ENCODE measurements at places on chromosomes 7 and 10.

DNA sequence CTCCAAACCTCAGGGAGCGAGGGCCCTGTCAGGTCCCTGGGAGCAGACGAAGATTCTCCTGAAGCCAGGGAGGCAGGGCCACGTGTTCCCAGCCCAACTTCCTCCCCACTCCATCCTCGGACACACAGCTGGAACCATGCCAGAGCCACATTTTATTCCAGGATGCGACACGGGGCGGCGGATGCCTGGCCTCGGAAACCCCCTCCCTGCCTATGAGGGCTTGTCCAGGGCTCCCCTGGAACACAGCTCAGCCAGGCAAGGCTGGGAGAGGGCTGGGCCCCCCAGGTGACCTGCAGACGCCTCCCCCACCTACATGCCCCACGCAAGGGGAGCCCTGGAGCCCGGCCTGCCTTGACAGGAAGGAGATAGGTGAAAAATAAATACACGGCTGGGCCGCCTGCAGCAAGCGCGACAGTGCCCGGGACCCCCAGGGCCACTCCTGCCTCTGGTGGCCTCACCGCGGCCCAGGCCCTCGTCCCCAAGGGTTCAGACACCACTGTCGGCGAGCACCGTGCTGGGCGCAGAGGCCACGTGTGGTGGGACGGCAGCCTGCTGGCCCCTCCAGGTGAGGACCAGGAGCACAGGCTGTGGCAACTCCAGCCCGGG, 21.5 kb downstream of the GET4 start:
- DNase-seq, result no peak

GRCh38 chr10:108352771-108353170, 1188.3 kb upstream of the SORCS1 start:
- no peak for DNase-seq

GRCh38 chr7:2104107-2104710, 128.5 kb downstream of the MAD1L1 start:
- no peak for DNase-seq

DNA sequence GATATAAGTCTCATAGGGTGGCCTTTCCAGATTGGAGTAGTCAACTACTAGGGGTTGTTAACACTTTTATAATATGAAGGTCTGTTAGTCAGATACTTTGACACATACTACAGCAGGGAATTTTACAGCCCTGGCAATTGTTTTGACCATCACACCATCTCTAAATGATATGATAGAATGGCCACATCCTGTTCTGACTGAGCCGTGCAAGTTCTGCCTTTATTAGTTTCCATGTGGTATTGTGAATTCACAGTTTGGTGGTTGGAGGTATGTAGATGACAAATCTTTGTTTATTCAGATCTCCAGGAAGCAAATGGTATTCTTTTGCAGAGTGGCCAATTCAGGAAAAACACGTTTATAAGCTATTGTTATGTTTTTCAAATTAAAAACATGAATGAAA, 83.0 kb downstream of the NRG3 start:
- DNase-seq, result no peak

GRCh38 chr7:127654404-127655394, 2.7 kb downstream of the SND1 start:
- DNase-seq, result no peak

GRCh38 chr10:85734791-85735190, 631.8 kb downstream of the GRID1 start:
- DNase-seq, result no peak

GRCh38 chr10:13660551-13660920, 73.8 kb downstream of the PRPF18 start:
- DNase-seq, result no peak

GRCh38 chr7:134747326-134747725, 32.1 kb upstream of the CALD1 start:
- no peak for DNase-seq

GRCh38 chr10:117626228-117626627, 83.7 kb downstream of the EMX2 start:
- DNase-seq, result no peak

- DNase-seq, result no peak
These were observed 82.7 kb downstream of the CUX1 start for GRCh38 chr7:101900103-101900502.

GRCh38 chr7:20409961-20410360, 79.3 kb downstream of the ITGB8 start:
- no peak for DNase-seq

GRCh38 chr10:59869594-59869940, 36.8 kb downstream of the CCDC6 start:
- no peak for DNase-seq

GRCh38 chr7:157431951-157432540, 95.2 kb downstream of the DNAJB6 start:
- no peak for DNase-seq

DNA sequence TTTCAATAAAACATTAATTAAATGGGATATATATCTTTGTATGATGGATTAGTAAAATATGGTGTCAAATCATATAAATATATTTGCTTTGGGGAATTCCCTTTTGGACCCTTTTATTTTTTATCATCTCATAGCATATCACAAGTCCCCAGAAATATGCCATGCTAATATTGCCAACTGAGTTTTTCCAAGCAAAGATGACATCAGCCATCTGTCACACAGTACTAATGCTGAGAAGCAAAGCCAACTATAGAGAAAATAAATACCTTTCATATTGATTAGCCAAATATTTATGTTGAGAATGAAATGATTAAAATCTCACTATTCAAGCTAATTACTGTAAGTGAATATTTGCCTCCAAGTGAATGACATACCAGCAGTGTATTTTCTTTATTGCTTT, 575.3 kb downstream of the ETV1 start:
- no peak for DNase-seq

All from activated naive CD4-positive, alpha-beta T cell (primary cell).